Neuronal stem cell (in vitro differentiated cells): ENCODE measurements at places on chromosomes 2 and 18.

DNA sequence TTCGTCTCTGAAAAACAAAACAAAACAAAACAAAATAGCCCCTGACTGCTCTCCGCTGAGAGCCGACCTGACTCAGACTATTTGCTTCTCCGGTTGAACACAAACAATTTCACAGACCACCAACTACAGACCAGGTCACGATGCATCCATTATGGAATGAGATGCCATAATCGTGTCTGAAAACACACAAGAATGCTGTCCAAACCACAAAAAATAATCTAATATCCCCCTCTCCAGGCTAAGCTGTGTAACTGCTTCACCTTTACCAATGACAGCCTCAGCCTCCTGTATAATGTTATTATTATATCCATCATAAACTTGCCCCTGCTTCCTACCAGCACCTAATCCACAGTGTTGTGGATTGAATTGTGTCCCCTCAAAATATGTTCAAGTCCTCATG, 114.7 kb downstream of the DNAH6 start:
- DNase-seq = peak; percentile 14

GRCh38 chr2:230430957-230431910, 15.2 kb downstream of the SP100 start:
- no peak for DNase-seq

- DNase-seq = no peak
These were observed 2.9 kb downstream of the IWS1 start for GRCh38 chr2:127523269-127523939.

- DNase-seq = no peak
These were observed 414.7 kb downstream of the LPIN1 start for GRCh38 chr2:12161085-12161484.

- peak; percentile 74 for DNase-seq
These were observed 24.7 kb upstream of the PNPT1 start for GRCh38 chr2:55718165-55719008.

GRCh38 chr18:213966-214365, 53.9 kb downstream of the THOC1 start:
- DNase-seq = no peak

DNA sequence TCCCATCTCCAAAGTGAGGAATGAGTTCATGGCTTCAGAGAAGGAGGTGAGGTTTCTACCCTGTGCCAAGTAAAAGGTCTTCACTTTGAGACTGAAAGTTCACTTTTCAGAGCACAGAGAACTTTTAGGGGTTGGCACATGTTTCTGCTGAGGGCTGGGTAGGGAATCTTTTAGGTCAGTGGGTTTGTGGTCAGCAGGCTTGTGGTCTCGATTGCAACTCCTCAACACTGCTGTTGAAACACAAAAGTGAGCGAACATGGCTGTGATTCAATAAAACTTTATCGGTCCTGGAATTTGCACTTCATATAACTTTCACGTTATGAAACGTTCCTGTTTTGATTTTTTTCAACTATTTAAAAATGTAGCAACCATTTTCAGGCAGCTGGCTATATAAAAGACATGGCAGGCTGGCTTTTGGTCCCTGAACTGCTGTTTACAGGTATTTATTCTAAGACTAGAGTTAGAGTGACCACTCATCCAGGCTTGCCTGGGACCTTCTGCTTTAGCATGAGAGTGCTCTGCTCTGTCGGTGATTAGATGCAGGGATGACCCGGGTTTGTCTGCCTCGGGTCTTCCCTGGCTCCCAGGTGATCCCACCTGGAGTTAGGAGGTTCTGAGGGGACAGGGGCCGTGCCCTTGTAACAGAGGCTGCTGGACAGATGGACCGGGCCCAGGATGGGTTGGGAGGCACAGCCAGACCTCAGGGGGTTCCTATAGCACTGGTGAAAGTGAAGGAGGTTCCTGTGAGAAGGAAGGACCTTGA, 62.7 kb upstream of the TAF1B start:
- no peak for DNase-seq

GRCh38 chr2:74439803-74440377, 1.8 kb downstream of the RTKN start:
- DNase-seq = no peak

DNA sequence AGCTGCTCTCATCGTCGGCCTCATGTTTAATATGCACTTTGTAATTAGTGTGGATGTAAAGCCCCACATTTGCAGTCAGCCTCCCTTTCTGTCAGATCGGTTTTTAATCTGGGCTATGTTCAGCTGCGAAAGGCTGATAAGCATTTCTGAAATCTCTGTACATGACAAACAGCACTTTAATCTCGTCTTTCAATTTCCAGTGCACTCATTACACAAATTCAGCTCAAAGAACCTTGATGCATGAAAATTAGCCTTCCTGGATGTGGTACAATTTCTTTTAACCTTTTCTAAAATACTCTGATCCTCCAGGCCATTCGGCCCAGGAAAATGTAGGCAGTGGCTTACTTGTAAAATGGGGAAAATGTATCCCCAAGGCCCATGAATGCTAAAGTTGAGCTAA, 265.1 kb downstream of the RND3 start:
- DNase-seq = no peak

- DNase-seq = no peak
These were observed 482.3 kb downstream of the TGIF1 start for GRCh38 chr18:3932276-3932675.

DNA sequence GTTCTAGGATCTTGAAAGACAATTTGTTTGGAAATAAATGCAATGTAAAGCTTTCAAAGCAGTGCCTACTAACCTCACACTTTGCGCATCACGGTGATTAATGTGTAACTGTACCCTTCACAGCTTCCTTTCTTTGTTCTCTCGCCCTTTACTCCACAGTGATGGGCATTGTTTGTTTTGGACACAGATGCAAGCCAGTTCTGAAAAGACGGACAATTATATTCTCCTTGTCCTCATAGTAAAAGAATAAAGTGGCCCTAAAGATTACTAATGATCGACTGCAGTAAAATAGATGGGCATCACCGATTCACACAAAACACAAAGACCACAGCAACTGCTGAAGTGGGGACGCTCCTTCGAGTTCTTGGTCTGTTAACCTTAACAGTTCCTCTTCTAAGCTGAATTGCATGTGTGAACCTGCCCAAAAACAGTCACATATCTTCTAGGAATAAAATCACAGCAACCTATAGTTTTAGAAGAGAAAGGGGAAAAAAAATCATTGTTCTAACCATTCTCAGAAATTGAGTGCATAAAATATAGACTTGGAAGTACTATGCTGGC, 7.7 kb downstream of the L3MBTL4 start:
- DNase-seq = no peak

GRCh38 chr2:120053891-120054290, 41.0 kb downstream of the EPB41L5 start:
- DNase-seq = no peak

GRCh38 chr2:223580951-223581350, 21.2 kb downstream of the SCG2 start:
- no peak for DNase-seq

DNA sequence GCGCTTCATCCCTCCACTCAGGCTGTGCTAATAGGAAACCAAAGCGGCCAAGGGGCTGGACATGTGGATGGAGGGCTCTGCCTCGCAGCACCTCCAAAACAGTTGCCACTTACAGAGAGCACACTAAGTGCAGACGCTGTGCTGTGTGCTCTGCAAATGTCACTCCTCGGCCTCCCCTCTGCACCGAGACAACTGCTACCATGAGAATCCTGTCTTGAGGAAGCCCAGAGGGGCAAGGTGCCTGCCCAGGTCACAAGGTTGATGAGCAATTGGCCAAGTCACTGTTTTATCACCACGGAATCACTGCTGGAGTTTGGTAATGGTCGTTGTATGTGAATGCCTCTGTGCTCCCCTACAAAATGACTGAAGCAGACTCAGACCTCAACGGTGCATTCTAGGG, 132.2 kb downstream of the SEPTIN10 start:
- no peak for DNase-seq

GRCh38 chr2:159010340-159010739, 41.9 kb downstream of the TANC1 start:
- no peak for DNase-seq

GRCh38 chr2:7061921-7062320, 144.7 kb downstream of the RNF144A start:
- DNase-seq = no peak

DNA sequence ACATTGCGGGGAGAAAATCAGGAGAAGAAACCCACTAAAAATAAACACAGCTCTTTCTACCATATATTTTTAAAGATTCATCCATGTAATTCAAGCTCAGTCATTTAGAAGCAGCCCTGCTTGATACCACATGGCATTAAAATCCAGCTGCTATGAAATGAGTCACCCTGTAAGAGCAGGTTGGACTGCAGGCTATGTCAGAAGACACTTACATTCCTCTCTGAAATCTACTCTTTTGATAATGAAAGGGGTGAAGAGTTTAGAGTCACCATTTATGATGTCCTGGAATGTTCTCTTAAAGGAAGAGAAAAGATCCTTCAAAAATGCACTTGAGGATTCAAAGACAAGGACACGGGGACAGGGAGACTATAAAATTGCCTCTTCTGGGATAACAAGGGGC, 100.6 kb upstream of the APCDD1 start:
- no peak for DNase-seq

DNA sequence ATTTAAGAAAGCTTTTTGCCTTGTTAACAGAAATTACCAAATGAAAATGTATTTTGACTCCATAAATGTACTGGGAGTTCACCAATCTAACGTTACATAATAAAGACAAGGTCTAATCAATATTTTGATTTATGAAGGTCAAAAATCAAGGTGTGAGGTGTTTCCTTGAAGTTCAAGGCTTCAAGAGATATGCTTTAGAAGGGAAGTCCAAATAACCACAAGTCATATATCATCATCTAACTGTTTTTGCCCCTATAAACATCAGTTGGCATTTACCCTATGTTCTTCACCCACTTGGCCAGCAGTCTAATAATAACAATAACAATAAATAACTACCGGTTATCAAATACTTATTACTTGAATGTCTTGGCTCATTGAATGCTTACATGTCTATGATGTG, 196.1 kb upstream of the ID2 start:
- no peak for DNase-seq

DNA sequence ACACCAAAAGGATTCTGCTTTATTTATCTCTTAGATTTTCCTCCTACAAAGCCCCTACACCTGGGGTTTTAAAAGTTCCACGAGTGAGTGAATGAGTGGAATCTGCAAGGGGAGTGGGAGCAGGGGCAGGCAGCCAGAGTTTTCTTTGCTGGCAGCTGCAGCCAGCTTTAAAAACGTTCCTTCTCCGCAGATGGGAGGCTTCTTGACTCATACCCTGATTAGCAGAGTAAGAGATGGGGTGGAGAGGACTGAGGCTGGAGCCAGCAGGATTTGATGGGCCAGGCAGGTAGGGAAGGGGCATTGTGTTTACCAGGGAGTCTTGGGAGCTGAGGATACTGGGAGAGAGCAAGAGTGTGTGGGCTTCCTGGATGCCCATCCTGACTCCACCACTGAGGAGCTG, 99.6 kb upstream of the TNP1 start:
- no peak for DNase-seq

GRCh38 chr2:156663757-156664409, 227.7 kb downstream of the GPD2 start:
- DNase-seq = no peak

- DNase-seq = no peak
These were observed 1608.9 kb upstream of the PIK3C3 start for GRCh38 chr18:40346146-40346545.

GRCh38 chr18:29979881-29980280, 1062.7 kb downstream of the DSC3 start:
- DNase-seq = peak; percentile 6

- no peak for DNase-seq
These were observed 707.6 kb downstream of the SLC4A3 start for GRCh38 chr2:220334871-220335590.

GRCh38 chr2:12675801-12676200, 40.9 kb upstream of the TRIB2 start:
- DNase-seq = no peak

DNA sequence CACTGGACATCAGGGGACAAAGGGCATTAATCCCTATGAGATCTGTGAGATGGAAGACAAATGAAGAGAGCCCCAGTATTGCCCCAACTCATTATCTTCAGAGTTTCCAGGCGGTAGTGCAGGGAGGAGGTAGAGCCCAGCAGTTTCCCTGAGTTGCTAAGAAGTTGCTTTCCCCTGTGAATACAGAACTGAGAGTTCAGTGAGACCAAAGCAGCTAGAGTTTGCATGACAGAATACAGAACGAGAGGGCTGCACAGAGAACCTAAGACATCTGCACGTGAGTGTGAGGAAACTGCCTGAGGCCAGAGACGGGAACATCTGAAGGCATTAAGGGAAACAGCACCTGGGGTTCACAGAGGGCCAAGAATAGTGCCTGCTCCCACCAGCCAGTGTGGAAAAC, 18.1 kb upstream of the PGAP1 start:
- no peak for DNase-seq

- DNase-seq = no peak
These were observed 41.0 kb downstream of the CDKL4 start for GRCh38 chr2:39202639-39203369.

- DNase-seq = no peak
These were observed 331.6 kb downstream of the CLIP4 start for GRCh38 chr2:29446847-29447246.

DNA sequence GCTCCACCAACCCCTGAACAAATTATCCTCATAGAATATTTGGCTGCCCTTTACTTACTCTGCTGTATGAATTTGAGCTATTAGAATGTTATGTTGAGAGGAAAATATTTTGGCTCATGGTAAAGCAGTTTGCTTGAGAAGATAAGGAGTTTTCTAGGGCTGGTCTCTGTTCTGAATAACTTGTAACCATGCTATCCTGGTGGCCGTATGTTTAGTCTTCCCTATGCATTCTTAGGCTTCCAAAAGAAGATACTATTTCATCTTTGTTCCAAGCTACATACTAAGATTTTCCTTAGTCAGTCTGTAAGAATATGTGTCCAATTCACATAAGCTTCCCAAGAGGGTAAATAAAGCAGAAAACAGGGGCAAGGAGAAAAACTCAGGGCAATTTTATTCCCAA, 1105.1 kb upstream of the PIK3C3 start:
- DNase-seq = no peak

- DNase-seq = no peak
These were observed 60.6 kb upstream of the TTC39C start for GRCh38 chr18:23953984-23954383.

- peak; percentile 15 for DNase-seq
These were observed 18.6 kb downstream of the THADA start for GRCh38 chr2:43576981-43577892.

DNA sequence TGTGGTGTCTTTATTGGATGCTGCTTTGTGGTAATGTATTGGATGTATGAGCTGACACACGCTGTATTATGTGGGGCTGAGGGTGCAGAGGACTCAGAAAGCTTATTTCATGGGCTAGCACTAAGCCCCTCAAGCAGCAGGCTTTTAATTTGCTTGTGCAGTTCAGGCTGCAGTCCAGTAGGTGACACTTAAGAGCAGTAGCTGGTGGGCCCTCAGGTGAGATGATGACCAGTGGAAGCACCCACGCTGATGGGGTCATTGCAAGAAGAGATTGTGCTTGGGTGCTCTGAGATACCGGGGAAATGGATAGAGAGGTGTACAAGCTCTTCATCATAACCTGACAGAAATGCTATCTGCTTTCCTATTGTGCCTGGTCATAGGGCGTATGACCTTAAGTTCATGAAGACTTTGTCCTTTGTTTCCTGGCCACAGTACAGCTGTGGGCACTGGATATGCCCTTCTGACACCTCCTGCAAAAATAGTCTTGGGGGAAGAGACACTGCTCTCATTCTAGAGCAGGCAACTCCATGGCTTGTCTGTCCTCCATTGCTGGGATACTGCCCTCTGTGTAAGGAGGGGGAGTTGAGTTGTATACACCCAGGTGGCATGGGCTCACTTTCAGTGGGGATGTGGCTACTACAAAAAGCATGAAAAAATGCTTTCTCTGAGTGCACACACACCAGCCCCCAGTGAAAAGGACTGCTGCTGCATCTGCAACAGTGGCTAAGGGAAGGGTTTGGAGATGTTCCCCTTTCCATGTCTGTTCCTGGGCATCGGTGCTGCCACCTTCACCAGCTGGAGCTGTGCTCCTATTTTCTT, 205.7 kb upstream of the ZSWIM2 start:
- no peak for DNase-seq
